ENCODE measurements at places on chromosomes 12 and 14.
A peak's percentile ranks its signal among the peaks of the same experiment; 100 is the strongest.

DNA sequence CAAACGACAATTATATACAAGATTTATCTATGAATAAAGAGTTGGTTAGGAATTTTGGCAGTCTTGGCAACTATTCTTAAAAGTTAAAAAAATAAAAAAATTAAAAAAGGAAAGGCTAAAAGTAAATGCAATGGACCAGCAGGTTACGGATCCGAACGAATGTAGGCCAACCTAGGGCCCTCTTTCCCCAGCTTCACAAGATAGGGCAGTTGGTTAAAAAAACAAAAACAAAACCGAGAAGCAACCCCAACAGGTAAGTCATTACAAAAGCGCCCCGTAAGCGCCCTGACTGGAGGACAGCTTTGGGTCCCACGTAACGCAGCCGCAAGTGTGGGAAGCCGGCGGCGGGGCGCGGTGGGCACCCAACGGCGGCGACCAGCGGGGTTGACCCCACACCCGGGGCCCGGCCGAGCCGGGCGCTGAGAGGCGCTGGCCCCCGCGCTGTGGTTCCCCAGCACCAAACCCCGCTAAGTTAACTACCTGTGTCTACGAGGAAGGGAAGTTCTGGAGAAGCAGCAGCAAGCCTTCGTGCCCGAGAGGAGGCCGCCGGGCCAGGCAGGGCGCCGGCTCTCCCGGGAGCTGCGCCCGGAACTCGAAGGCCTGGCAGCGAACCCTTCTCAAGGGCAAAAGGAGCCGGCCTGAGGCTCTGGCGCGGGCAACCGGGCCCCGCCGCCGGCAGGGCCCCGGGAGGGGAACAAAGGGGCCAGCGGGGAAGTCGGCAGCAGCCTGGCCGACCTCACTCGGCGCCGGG is 882 bp downstream of the HECTD1 start:
- DNase-seq: peak; percentile 23

GRCh38 chr14:89015016-89015415 is 190.6 kb downstream of the TTC8 start:
- DNase-seq: no peak

DNA sequence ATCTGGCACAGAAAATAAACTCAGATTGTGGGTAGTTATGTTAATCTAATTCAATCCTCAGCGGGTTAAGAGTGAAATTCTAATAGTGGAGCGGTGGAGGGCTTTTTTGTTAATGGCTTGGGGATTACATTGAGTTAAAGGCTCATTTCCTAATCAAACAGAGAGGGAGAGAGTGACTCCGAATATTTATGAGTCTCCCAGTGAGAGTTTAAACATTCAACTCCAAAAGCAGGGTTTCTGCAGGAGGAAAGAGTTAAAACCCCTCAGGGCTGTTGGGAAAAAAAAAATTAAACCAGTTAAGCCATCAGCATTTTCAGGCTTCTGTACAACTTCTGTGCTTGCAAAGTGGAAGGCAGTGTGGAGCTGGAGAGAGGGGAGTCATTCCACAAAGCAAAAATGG is 62.1 kb upstream of the ESRRB start:
- no peak for DNase-seq

DNA sequence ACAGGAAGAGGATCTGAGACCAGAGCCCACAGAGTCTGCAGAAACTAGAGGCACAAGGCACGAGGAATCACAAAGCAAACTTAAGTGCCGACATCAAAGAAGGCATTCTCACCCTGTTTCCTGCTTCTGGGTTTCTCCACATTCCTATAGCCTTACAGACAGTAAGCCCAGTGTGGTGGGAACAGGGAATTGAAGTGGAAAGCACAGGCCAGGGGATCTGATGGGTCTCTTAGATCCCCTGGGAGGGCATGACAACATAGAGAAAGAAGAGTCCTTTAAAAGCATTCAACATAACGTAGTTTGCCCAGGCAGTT is 75.6 kb upstream of the FRMD6 start:
- DNase-seq: no peak

DNA sequence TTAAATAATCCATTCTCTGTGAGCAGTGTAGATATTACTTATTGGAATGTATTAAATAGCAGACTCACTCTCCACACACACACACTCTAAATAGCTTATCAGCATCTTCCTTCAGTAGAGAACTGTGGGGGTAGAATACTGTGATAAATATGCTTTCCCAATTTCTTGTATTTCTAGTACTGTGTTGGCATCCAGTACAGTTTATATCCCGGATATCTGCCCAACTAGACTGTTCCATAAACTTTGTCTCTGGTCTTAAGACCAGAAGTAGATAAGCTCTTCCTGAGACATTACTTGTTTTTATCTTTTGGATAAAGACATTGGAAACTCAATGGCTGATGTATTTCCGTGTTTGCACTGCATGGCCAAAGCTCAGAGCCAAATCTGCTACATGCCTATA is 136.2 kb upstream of the PDZRN4 start:
- DNase-seq: no peak

DNA sequence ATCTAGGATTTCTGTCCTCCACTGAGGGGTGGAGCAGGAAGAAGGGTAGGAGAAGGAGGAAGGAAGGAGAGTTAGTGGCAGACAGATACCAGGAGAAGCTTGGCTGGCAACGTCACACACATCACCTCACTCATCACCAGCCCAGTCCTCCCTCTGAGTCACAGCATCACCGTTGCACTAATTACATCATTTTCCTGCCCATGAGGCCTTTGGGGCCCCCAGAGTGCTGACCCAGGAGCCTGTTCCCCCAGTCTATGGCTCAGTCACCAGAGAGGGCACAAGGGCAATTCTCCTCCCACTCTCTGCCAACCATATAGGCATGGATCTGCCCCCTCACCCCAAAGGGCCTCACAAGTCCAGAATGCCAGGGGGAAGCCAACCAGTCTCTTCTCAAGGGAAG is 4.6 kb downstream of the RND1 start:
- DNase-seq: no peak

- no peak for DNase-seq
These were observed 80.0 kb upstream of the STAC3 start for GRCh38 chr12:57330992-57331391.

DNA sequence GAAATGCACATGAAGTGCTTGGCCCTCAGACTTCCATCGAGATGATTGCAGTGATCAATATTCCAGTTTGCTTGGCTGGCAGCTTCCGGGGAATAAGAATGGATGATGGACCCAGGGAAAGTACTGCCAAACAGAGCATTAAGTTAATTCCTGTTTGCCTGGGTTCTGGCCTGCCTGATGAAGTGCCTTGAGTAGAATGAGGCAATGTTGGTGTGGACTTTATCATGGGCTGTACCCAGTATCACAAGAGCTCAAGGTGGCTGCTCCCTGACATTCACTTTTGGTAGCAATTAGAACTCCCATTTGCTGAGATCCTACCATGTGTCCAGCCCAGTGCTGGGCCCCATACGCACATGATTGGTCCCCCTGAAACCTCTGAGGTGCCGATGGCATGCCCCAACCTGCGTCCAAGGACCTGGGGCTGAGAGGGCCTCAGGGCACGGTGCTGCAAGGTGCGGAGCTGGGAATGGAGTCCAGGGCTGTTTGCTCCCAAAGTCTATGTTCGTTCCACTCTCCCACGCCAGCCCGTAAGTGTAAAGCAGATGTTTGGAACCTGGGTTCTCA is 80.7 kb downstream of the SLC25A47 start:
- no peak for DNase-seq

DNA sequence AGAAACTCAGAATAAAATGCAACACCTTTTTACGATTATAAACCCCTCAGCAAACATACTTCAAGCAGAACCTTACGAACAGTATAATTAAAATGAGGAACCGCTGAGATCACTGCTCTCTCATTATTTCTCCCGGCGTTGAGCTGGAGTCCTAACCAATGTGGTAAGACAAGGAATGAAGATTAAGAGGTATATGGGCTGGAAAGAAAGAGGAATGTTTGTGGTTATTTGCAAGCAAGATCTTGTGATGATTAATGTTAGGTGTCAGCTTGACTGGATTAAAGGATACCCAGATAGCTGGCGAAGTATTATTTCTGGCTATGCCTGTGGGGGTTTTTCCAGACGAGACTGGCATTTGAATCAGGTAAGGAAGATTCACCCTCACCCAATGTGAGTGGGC is 10.3 kb upstream of the ZNF84 start:
- DNase-seq: no peak

GRCh38 chr14:90446405-90446804 is 49.6 kb downstream of the CALM1 start:
- DNase-seq: no peak

- DNase-seq: no peak
These were observed 5.2 kb downstream of the KRT4 start for GRCh38 chr12:52808573-52809160.

- no peak for DNase-seq
These were observed 1.1 kb upstream of the HDAC7 start for GRCh38 chr12:47820631-47821345.

DNA sequence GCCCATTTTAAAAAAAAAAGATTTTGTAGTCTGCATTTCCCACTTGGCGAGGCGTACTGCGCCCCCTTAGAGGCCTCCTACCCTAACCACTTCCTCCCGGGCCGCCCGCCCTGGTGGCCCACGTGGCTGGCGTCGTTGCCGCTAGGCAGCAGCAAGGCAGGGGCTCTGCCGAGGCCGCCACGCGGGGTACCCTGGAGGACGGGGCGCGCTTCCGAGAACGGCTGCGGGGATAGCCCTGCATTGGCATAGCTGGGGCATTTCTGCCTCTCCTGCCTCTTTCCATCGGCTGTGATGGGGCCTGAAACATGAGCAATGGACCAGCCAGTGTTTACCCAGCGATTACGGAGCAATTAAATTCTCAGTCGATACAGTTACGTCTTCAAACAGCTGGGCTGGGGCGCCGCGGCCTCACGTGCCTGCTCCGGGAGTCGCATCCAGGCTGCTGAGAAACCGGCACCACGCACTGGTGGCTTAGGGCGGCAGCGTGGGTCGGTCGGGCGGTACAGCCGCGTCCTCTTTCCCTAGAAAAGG is 38.0 kb downstream of the IQSEC3 start:
- DNase-seq: no peak

DNA sequence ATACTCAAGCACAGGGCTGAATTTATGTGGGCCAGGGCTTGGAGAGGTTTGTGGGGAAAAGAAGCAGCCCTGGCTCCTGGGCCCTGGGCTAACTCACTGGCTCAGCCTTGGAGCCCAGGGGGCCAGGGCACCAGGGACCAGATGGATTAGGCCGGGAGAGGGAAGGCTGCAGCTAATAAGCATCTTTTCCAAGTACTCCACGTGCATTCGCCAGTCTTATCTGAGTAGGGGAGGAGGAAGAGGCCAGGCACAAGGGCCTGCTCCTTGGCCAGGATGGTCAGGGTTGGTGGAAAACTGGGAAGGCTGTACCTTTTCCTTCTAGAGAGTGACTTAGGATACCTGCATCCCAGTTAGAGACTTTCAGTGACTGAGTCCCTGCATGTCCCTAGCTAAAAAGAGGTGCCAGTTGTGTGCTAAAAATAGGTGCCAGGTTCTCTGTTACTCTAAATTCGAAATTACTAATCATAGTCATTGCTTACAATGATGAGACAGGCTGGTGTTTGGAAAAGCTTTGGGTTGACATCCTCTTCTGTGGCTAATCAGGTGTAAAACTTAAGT is 1.3 kb downstream of the GLRX5 start:
- no peak for DNase-seq

- no peak for DNase-seq
These were observed 10.9 kb upstream of the ZNF705A start for GRCh38 chr12:8145754-8146441.

DNA sequence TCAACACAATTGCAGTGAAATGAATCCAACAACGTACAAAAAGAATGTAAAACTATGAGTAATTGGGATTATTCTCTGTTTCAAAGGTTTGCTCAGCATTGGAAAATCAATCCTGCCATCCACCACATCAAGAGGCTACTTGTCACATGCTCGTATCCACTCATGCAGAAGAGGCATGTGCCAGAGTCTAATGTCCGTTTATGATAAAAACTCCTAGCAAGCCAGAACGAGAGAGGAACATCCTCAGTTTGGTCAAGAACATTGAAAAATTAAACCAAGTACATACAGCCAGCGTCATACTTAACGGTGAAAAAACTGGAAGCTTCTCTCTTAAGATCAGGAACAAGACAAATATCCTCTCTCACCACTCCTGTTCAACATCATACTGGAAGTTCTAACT is 563.9 kb upstream of the TMEM132C start:
- DNase-seq: no peak

GRCh38 chr14:100428727-100429126 is 105.6 kb downstream of the SLC25A47 start:
- DNase-seq: no peak

- DNase-seq: no peak
These were observed 13.1 kb downstream of the ZFYVE21 start for GRCh38 chr14:103728721-103729120.

GRCh38 chr14:101061411-101062064 is 158.0 kb upstream of the RTL1 start:
- DNase-seq: no peak

GRCh38 chr12:121325922-121326396 is 26.3 kb downstream of the ANAPC5 start:
- no peak for DNase-seq

DNA sequence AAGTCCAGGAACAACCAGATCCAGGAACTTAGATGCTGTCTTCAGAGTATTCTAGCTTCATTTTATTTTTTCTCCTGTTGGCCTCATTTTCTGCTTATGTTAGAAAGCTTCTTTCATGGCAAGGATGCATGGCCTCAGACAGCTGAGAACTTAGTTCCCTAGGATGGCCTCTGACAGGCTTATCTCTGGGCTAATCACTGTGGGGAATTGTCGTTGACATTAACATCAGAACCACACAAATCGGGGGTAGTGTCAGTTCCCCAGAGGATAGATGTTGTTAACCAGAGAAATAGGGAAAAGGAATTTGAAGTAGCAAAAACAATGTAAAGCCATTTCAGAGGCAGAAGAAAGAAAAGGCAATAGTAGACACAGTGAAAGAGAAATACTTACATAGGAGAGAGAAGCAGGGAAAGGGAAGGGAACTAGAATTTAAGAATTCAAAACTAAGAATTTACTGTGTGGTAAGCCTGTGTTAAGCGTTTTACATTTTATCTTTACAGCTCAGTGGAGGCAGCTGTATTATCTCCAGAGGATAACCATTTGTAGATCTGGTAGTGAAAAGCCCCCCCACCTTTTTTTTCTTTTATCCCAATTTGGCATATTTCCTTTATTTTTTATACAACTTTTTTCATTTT is 21.8 kb downstream of the FUT8 start:
- DNase-seq: no peak

GRCh38 chr12:27048822-27049752 is 26.7 kb downstream of the MED21 start:
- DNase-seq: no peak
